Gastrocnemius medialis (tissue), 4 donors: ENCODE measurements at places on chromosomes 1 and 21. TPM values are rescaled to one million over a fixed set of nuclear protein-coding genes. Genes with fewer than 3 reads are reported as not detected.
A peak's percentile ranks its signal among the peaks of the same experiment; 100 is the strongest.

The REG4 gene
- total RNA-seq: not detected

- H3K4me1 ChIP-seq: peaks cover 53% of the 10 kb centered on the region
- H3K27ac ChIP-seq: peak overlapping the region; percentile 94
- DNase-seq: no peak
- H3K27me3 ChIP-seq: no peaks in the 10 kb centered on the region
- no peaks in the 10 kb centered on the region for H3K36me3 ChIP-seq
Measured at GRCh38 chr1:161131523-161132409, 701 bp downstream of the DEDD start.

DNA sequence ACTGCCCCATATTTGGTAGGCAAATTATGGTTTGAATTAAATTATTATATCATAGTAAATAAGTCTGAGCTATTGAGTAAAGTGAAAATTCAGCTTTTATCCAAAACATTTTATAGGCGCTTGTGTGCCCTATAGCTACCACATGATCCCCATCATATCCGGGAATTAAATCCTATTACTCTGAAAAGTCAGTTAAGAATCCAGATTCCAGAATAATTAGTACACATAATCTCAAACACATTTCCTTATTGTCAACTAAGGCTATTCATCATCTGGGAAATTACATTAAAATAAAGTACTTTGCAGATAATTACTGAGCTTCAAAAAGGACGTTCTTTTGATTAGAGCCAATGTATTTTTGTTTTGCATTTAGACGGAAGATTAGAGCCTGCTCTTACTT lies 72.3 kb downstream of the CTH start:
- no peaks in the 10 kb centered on the region for H3K27me3 ChIP-seq
- H3K4me1 ChIP-seq: no peaks in the 10 kb centered on the region
- no peak overlapping the region for H3K4me3 ChIP-seq
- DNase-seq: no peak
- H3K36me3 ChIP-seq: no peaks in the 10 kb centered on the region
- no peak overlapping the region for H3K27ac ChIP-seq

- no peaks in the 10 kb centered on the region for H3K27me3 ChIP-seq
- H3K36me3 ChIP-seq: no peaks in the 10 kb centered on the region
- DNase-seq: no peak
- peaks cover 27% of the 10 kb centered on the region for H3K4me1 ChIP-seq
Measured at GRCh38 chr1:85274969-85275453, 1.4 kb downstream of the BCL10 start.

The KPRP gene
- not detected for total RNA-seq

The KCNE2 gene
- not detected for total RNA-seq

DNA sequence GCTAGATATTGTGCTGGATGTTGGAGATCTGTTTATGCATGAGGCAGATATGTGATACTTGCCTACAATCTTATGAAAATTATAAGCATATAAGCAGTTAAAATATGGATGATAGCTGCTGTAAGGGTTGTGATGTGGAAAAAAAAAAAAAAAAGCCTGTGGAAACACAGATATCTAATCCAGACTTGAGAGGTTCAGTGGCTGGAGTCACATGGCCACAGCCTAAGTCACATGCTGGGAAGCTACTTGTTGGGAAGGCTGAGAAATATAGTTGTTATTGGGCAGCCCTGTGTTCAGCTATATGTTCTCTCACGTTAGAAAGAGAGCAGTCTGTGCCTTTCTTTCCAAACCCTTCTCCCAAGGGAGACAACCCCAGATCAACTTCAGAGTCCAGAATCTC lies 15.1 kb downstream of the RAVER2 start:
- H3K4me3 ChIP-seq: no peak overlapping the region
- no peak overlapping the region for H3K27ac ChIP-seq
- no peaks in the 10 kb centered on the region for H3K27me3 ChIP-seq
- no peaks in the 10 kb centered on the region for H3K36me3 ChIP-seq

DNA sequence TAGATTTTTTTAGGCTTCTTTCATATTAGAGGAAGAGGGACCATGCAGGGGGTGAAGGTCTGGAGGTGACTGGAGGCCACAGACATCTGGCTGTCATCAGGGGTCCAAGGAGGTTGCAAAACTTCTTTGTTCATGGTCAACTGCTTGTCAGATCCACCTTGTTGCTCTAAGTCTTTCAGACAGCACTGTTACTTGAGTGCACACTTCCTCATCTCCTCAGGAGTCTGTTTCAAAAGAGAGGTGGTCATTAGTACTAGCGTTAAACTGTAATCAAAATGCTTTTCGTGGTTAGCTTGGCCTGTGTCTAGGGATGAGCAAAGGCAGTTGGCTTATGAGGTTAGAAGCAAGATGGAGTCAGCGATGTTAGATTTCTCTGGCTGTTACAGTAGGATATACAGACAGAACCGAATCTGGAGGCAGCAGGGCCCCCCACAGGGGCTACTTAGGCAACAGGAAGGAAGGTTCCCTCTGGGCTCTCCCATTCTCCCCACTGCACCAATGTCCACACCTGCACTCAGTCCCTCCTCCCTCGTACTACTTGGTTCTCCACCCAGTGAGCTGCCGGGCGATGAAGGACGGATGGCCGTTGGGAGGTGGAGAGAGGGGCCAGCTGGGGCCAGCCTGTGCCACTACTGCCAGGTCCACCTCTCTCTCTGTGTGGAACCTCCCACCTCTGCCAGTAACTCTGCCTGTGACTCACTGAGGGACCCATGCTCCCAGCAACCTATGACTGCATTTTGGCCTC lies 57.2 kb downstream of the TOR1AIP2 start:
- DNase-seq: no peak
- no peak overlapping the region for H3K4me3 ChIP-seq
- H3K27me3 ChIP-seq: no peaks in the 10 kb centered on the region
- H3K4me1 ChIP-seq: peaks cover 5% of the 10 kb centered on the region

DNA sequence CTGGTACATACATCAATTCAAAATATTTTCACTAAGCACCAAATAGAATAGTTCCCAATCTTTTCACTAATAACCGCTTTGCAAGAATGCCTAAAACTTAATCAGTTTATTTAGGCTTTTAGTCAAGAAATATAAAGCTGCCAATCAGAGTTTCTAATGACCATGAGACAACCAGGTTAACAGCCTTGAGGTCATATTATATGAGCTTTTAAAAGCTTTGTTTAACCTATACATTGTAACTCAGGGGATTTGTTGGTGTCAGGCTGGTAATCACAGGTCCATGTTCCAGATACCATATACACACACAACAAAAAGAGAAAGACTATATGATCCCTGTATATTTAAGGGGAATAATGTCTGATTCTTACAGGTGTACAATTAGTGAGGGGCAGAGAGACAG lies 246.2 kb upstream of the ADGRL2 start:
- no peaks in the 10 kb centered on the region for H3K36me3 ChIP-seq
- no peak overlapping the region for H3K27ac ChIP-seq
- no peaks in the 10 kb centered on the region for H3K4me1 ChIP-seq
- no peaks in the 10 kb centered on the region for H3K27me3 ChIP-seq
- H3K4me3 ChIP-seq: no peak overlapping the region

GRCh38 chr21:46119144-46119636 lies 21.3 kb downstream of the COL6A2 start:
- no peak overlapping the region for H3K4me3 ChIP-seq
- H3K27ac ChIP-seq: no peak overlapping the region
- no peaks in the 10 kb centered on the region for H3K36me3 ChIP-seq
- no peaks in the 10 kb centered on the region for H3K27me3 ChIP-seq

The SLC45A3 gene
- 1.2 TPM for total RNA-seq

DNA sequence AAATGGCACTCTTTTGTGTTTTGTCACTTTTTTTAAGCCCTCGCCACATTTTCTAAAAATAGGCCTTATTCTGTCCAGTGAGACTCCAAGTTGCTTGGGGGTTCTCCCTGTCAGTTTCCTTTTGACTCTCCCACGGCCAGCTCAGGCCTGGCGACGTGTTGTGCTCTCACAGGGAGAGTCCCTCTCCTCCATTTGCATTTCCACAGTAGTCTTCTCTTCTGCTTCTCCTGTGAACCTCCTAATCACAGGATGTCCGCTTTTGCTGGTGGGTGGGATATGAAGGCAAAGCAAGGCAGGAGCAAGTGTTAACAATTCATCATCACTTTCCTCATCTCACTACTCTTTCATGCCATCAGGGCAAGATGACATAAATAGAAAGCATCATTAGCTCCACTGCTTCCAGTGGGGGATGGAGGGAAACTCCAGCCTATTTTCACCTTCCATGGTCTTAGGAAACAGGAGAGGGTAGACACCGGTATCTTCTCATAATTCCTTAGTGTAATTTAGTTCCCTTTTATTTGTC lies 99.8 kb downstream of the INTS7 start:
- no peak for DNase-seq
- H3K4me1 ChIP-seq: no peaks in the 10 kb centered on the region
- H3K4me3 ChIP-seq: no peak overlapping the region
- no peak overlapping the region for H3K27ac ChIP-seq
- no peaks in the 10 kb centered on the region for H3K27me3 ChIP-seq
- no peaks in the 10 kb centered on the region for H3K36me3 ChIP-seq
